ENCODE measurements at places on chromosomes 16 and 17.

GRCh38 chr17:9299695-9300094 is 275.9 kb downstream of the STX8 start:
- no peak for DNase-seq

DNA sequence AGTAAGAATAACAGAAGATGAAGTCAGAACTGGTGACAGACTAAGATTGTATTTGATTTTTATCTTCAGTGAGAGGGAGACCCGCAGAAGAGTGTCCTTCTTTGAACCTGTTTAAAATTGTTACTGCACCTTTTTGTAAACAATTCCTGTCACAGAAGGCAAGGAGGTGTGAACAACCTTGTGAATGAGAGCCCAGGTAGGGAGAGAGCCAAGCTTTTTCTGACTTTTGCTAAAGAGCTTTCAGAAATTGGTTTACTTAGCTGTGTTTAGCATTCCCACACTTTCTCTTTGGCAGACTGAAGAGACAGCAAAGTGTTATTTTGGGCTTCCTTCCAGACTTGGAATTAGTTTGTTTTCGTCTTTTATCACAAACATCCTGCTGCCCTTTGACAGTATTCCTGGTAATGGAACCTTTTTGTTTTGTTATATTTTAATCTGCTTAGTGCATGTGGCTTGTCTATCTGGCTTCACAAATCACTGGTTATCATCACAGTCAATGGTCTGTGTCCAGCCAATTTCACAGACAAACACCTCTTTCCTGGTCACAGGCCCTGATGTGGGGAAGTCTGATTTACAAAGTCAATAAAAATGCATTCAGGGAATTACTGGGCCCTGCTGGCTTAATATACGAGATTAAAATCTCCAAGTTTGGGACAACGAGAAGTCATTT is 85.7 kb upstream of the HS3ST2 start:
- no peak for DNase-seq

- no peak for DNase-seq
These were observed 475.2 kb upstream of the WSB1 start for GRCh38 chr17:26818736-26819135.

DNA sequence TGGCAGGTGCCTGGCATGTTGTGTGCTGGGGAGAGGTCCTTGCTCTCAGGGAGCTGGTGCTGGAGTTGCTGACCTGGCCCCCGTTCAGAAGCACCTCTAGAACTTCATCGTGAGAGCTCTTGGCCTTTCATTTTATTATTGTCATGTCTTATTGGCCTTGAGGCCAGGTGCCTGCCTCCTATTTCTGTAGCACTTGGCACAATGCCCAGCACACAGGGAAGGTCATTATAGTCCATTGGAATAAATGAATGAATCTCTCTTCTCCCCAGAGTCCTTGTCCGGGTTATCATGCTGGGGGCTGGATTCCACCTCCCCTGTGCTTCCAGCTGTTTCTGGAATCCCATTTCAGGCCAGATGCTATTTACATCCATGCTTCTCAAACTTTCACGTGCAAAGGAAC is 169.2 kb downstream of the HAPSTR1 start:
- DNase-seq: no peak

DNA sequence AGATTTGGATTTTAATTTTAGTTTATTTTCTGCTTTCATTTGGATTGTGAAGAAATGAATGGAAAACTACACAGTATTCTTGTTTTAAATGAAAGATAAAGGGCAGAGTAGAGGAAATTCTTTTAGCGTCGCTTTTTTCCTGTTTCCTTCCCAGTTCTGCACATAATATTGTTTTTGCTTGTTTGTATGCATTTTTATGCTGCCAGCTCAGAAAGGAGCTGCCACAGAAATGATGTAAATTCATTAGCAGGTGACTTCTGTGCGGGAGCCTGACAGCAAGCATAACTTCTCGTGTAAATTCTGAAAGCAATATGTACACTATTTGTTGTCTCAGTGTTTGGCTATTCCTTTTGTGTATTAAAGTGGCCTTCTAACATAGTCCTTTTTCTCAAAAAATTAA is 234.6 kb downstream of the PHKB start:
- no peak for DNase-seq

DNA sequence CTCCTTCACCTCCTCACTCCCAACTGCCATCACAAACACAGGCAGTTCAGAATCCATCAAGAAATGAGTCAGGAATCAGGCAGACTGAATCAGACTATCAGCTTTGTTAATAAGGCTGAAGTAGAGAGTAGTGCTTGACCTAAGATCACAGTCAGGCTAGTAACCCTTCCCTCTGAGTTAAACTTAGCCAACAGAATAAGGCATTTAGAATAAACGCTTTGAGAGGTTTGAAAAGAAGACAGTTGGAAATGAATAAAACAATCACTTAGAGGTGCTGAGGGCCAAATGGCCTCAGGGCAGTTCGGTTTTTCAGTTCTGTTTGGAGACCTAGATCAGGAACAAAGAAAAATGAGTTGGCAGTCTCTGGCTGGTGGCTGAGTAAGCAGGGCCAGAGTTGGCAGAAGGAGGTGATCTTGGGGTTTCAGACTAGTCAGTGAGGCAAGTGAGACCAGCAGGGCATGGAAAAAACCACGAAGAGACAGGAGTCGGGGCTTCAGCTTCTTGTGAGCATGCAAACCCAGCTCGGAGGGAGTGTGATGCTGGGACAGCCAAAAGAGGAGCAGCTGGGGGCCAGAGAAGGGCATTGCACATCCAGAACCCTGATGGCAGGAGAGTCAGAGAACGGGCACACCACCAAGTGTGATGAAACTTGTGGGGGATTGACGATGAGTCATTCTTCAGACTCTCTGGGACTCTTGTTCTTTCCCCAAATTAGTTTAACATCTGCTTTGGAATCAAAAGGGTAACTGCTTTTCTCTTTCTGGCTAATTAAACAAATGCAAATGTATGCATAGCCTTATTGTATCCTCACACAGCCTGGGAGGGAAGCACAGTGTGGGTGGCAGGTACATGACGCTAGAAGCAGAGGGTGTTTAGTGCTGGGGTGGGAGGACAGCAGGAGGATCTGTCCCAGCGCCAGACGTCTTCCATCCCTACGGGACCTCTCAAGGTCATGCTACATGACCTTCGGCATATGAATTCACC is 54.8 kb downstream of the SPECC1 start:
- DNase-seq: peak; percentile 67

DNA sequence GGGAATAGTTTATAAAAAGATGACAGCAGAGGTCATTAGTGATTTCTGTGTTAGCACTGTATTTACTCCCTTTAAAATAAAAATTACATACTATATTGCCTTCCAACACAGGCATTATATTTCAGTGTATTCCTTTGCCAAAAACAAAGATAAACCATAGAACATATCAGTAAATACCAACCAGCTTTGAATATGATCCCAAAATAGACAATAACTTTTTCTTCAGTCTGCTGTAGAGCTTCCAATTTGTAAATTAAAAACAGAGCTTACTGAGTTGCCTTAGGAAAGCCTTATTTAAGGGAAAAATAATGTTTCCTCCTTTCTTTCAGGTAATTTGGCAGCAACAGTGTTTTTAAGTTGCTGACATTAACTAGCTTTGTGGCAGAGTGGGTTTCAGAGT is 352.1 kb upstream of the TBX2 start:
- no peak for DNase-seq

- DNase-seq: no peak
These were observed 23.3 kb downstream of the ZNF75A start for GRCh38 chr16:3328643-3329042.

DNA sequence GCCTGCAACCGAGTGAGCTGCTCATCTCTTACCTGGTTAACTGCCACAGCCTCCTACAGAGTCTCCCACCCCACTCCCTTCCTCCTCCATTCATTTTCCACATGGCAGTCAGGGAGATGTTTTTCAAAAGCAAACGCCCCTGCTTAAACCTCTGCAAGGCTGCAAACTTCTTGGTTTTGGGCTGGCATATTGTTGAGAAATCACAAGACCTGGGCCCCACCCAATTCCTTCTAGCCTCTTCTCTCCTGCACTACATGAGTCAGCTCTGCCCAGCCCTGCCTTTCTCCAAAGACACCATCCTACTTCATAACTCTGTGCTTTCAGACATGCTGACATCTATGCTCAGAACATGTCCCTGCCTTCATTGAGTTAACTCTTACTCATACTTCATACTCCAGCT is 136.1 kb downstream of the SPACA3 start:
- DNase-seq: no peak

DNA sequence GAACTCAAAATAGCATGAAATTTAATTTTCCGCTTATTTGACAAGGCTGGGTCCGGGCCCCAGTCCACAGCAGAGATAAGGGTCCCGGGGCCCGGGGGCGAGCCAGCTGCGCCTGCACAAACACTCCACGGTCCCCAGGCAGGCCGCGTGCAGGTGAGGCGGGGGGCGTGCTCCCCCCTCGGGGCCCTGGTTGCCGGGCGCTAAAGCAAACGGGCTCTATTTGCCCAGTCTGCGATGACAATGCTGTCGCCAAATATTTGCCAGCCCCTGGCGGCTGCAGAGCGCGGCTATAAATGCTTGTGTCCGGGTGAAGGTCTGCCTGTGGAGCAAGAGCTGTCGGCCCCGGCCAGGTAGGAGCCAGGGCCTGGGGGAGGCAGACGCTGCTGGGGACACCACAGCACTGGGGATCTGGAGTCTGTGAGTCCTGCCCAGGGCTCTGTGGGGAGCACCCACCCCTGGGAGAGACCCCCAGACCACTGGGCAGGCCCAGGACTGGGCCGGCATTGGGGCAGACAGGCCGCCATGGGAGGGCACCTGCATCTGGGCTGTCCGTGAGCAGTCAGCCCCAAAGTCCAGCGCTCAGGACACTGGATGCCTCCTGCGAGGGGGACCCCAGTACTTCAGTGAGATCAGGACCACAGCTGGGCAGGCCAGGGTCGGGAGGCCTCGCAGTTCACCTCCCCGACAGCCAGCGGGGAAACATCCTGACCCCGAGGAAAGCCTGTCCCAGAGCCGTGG is at the start of gene PERCC1:
PERCC1 (plus strand) TSS at position 320 of the 738 bp plus-strand sequence. CDS start 1,516 bp downstream, outside the sequence.
- no peak for DNase-seq

GRCh38 chr16:61909074-61909473 is 127.2 kb downstream of the CDH8 start:
- DNase-seq: no peak

- DNase-seq: no peak
These were observed 34.7 kb upstream of the POLR3E start for GRCh38 chr16:22262460-22262859.

- DNase-seq: no peak
These were observed 22.8 kb downstream of the PGS1 start for GRCh38 chr17:78401246-78401645.

- DNase-seq: peak; percentile 52
These were observed 23.6 kb upstream of the KRT17 start for GRCh38 chr17:41647940-41648410.

DNA sequence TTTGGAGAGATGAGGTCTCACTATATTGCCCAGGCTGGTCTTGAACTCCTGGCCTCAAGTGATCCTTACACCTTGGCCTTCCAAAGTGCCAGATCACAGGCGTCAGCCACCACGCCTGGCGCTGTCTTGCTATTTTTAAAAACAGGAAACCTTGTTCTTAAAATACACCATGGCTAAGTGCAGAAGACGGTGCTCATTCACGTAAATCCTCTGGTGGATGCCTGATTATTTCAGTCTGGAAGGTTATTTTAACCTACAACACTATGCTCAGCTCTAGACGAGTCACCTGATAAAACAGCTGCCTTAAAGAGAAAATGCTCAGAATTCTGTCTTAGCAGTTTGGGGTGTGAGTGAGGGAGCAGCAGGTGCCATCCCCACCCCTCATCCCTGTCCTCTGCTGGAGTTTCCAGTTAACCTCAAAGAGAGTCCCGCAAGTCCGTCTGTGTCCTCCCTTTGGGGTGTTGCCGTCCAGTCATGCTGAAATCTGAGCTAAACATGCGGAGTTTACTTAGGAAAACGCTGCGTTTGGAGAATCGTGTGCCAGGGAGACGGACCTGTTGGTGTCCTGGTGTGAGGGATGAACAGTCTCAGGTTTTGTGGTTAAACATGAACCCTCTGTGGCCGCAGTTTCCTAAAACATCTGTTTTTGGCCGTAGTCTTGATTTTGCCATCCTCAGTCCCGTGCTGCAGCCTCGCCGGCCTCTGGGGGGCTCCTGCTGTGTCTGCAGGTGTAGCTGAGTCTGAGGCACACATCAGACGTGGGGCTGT is 17.1 kb downstream of the SPG7 start:
- DNase-seq: no peak

- DNase-seq: no peak
These were observed 113.5 kb downstream of the TMEM132E start for GRCh38 chr17:34692920-34693319.

DNA sequence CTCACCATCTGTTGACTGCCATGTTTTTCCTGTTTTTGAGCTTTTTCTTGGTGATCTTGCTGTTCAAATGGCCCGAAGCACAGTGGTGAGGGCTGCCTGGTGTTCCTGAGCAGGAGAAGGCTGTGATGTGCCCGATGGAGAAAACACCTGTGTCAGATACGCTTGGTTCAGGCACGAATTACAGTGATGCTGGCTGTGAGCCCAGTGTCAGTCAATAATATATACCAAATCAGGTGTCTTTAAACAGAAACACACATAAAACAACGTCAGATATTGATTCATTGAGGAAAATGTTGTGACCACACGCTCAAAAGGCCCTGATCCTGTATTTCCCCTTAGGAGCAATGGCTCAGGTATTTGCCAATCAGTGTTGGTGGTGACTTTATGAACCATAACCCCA is 111.7 kb downstream of the SDR42E1 start:
- no peak for DNase-seq

DNA sequence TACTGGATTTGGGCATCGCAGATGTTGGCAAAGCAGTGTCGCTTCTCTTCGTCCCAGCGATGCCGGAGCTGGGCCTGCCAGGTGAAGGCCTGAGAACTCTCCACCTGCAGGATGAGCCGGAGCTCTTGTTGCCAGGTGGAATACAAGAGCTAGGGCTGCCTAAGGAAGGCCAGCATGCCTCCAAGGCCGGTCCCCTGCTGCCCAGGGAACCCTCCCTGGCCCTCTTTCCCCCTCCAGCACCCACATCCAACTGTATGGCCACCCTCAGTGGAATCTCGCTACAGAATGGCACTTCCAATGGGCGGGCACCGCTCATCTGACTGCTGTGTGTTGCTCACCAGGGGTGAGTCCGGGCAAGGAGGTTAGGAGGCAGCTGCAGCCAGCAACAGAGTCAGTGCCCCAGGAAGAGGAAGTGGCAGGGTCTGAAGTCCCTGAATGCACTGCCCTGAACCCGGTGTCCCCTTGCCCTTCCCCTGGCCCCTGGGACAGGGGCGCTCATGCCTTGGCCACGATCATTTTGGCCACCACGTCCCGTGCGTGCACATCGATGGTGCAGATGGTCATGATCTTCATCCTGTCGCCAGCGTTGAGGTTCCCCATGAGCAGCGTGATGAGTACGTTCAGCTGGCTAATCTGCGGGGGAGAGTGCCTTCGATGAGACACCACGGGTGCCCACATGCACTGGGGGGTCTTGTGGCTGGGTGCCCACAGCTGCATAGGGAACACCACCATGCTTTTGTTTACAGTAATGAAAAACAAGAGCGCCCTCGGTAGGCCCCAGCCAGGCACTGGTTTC is 75.8 kb downstream of the DNAH17 start:
- no peak for DNase-seq

DNA sequence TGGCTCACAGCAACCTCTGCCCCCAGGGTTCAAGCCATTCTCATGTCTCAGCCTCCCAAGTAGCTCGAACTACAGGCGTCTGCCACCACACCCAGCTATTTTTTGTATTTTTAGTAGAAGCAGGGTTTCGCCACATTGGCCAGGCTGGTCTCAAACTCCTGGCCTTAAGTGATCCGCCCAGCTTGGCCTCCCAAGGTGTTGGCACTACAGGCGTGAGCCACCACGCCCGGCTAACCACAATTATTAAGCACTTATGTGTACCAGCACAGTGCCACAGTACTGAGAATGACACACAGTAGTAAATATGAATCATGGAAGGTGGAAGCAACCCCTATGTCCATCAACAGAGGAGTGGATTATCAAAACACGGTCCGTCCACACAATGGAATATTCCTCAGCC is 49.8 kb downstream of the COTL1 start:
- DNase-seq: no peak

All from fibroblast of skin of left quadriceps (primary cell).